ENCODE measurements at places on chromosomes 5 and 9.

- no peak for DNase-seq
Observed at GRCh38 chr5:75199071-75199470, 37.6 kb downstream of the ANKRD31 start.

- no peak for DNase-seq
Observed at GRCh38 chr5:172101547-172102217, 86.3 kb downstream of the STK10 start.

DNA sequence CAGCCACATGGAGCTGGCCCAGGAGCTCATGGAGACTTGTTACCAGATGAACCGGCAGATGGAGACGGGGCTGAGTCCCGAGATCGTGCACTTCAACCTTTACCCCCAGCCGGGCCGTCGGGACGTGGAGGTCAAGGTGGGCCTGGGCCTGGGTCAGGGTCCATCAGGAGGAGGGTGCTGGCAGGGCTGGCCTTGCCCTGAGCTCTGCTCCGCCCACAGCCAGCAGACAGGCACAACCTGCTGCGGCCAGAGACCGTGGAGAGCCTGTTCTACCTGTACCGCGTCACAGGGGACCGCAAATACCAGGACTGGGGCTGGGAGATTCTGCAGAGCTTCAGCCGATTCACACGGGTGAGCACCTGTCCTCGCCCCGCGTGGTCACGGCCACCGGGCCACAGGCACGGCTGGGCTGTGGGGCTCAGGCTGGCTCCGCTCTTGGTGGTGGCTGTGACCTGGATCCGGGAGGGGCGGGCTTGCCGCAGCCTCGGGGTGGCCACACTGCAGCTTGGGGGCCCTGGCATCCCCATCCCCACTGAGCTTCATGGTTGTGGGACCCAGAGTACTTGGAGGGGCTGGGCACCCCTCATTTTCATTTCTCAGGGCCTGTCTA is 7.1 kb downstream of the DPP7 start:
- DNase-seq: no peak

- DNase-seq: peak; percentile 1
Observed at GRCh38 chr5:18882154-18882553, 1105.8 kb downstream of the CDH18 start.

DNA sequence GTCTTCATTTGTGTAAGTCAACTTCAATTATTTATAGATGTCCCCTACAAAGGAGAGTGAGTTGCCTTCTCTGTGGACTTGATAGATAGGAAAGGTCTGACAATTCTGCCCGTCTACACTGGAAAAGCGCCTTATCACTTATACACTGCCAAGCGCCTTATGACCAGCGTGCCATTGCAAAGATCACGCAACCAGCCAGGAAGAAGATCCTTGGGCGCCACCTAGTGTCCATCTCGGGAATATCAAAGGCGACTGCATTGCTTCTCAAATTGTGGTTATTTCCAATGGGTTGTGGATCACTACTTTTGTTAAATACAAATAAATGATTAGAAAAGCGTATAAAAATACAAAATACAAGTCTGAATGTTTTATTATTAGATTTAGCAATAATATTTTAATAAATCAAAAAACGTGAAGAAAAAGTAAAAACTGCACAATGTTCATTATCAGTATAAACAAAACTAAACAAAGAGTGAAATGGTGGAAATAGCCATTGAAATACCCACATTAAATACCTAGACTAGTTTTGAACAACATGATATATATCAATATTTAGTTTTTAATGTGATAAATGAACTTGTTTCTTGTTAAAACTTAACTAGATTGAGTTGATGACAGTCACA is 27.8 kb downstream of the SUB1 start:
- peak; percentile 90 for DNase-seq

DNA sequence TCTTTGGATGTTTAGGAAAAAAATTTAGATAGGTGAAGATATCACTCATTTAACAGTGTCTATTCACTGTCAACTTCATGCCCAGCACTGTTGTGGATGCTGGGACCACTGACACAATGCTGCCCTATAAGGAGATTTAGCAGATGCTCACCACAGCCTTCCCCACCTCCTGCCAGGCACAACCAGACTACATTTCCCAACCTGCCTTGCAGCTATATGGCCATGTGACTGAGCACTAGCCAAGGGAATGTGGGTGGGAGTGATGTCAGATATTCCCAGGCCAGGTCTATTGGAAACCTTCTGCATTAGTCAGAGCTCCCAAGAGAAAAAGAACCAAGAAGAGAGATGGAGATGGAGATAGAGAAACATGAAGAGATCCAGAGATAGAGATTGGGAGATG is 302.6 kb upstream of the TAS2R1 start:
- DNase-seq: no peak

DNA sequence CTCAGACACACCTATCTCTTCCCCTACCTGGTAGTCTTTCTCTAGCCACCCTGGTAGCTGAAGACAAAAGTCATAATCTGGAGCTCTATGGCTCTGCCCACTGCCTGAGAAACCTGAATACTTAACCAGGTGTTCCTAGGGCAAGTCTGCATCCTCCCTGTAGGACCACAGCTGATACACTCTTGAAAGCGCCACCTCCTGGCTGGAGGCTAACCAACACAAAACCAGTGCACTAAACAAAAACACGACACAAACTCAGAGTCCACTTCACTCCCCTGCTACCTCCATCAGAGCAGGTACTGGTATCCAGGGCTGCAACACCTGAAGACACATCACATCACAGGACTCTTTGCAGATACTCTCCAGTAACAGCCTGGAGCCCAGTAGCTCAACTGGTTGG is 84.6 kb upstream of the ANXA1 start:
- DNase-seq: no peak

GRCh38 chr9:84849049-84849448 is 179.5 kb downstream of the NTRK2 start:
- no peak for DNase-seq

DNA sequence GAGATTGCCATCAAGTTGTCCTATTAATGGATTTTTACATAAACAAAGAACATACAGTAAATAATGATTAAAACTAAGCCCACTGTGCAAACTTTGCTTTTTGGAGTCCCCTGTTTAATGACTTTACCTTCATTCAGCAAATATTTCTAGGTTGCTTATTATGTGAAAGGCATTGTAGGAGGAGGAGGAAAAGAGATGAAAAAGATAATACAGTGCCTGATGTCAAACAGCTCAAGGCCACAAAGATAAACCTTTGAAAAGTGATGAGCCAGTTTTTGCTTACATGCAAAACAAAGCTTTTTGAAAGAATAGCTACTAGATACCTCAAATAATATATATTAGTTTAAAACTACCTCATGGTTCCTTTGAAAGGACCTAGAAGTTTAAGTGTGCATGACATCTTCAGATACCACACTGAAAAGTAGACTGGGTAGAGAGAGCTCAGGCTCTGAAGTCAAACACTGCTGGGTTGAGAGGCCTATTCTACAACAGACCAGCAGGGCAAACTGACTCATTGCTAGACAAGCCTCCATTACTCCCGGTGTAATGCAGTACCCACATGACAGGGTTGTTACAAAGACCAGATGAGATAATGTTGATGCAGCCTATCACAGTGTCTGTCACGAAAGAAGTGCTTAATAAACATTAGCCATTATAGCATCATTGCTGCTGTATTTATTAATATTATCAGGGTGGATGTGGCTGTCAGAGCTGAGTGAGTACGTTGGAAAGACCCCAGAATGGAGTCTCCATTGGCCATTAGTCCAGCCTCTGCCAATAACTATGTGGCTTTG is 11.8 kb downstream of the DEPDC1B start:
- no peak for DNase-seq
